Fibroblast of lung (primary cell): ENCODE measurements at places on chromosomes 2 and 18. TPM values are rescaled to one million over a fixed set of nuclear protein-coding genes. Genes with fewer than 3 reads are reported as not detected.

GRCh38 chr2:160667811-160668210 lies 174.2 kb upstream of the RBMS1 start:
- no peak overlapping the region for H3K4me3 ChIP-seq
- H3K36me3 ChIP-seq = no peaks in the 10 kb centered on the region
- DNase-seq = peak; percentile 12
- H3K4me1 ChIP-seq = peaks cover 9% of the 10 kb centered on the region
- peak overlapping the region; percentile 77 for H3K27ac ChIP-seq

- no peaks in the 10 kb centered on the region for H3K4me1 ChIP-seq
- no peaks in the 10 kb centered on the region for H3K27me3 ChIP-seq
- no peak overlapping the region for H3K4me3 ChIP-seq
- no peak for DNase-seq
Observed at GRCh38 chr2:222431869-222432268, 7.5 kb downstream of the SGPP2 start.

The ABCB11 gene
- not detected in 2 replicates for total RNA-seq

The MARCO gene
- total RNA-seq = not detected in 2 replicates
